ENCODE measurements at places on chromosomes 16 and 17.

GRCh38 chr16:14070877-14071575, at the start of gene MRTFB:
TSS of gene MRTFB (plus strand) at chr16:14071319. CDS start at chr16:14140607, 69,288 bp downstream.
- peak; percentile 58 for DNase-seq

GRCh38 chr17:40532520-40533253, 31.3 kb upstream of the TNS4 start:
- DNase-seq, result no peak

- DNase-seq, result no peak
Observed at GRCh38 chr17:40453881-40454612, 10.8 kb downstream of the IGFBP4 start.

- DNase-seq, result no peak
Observed at GRCh38 chr17:70251706-70252105, 82.4 kb downstream of the KCNJ2 start.

DNA sequence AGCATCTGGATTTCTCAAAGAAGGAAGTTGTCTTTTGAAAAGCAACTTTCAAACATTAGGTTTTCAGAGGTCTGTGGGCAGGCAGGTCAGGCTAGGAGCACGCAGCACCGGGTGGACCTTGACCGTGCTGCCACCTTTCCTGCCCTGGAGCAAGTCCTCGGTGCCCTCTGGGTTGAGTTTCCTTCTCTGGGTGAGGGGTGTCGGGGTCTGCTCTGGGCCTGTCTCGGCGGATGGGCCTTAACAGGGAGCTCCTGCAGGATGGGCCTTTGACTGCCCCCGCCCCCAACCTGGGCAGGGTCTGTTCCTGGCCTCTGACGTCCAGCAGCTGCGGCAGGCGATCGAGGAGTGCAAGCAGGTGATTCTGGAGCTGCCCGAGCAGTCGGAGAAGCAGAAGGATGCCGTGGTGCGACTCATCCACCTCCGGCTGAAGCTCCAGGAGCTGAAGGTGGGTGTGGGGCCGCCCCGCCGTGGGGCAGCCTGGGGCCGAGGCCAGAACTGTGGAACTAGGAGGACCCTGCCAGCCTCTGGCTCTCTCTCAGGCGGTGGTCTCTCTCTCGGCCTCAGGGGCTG, 8.7 kb downstream of the DEF8 start:
- no peak for DNase-seq

DNA sequence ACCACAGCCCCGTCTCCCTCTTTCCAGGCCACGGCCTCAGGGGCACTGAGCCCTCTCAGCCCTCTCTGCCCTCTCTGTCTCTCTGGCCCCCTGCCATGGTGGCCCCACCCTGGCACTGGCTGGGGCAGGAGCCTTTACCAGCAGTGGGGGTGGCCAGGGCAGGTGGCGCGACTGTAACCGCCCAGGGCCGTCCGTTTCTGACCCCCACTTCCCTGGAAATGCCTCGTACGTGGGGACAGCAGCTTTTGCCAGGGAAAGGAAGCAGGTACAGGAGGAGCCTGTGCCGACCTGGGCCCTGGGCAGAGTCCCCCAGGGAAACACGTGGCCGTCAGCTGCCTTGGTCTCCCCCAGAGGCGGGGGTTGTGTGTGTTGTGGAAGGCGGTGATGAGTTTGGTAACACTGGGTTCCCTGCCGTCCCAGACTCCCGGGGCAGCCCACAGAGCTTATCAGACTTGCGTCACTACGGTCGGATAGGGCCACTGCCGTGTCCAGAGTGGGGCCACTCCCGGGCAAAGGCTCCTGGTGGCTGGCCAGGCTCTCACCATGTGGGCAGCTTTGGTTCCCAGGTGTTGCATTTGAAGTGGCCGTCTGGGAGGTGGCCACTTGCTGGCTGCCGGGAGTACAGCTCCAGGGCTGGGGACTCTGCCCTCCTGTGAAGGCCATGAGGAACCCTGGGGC, 249.3 kb upstream of the CIBAR2 start:
- no peak for DNase-seq

DNA sequence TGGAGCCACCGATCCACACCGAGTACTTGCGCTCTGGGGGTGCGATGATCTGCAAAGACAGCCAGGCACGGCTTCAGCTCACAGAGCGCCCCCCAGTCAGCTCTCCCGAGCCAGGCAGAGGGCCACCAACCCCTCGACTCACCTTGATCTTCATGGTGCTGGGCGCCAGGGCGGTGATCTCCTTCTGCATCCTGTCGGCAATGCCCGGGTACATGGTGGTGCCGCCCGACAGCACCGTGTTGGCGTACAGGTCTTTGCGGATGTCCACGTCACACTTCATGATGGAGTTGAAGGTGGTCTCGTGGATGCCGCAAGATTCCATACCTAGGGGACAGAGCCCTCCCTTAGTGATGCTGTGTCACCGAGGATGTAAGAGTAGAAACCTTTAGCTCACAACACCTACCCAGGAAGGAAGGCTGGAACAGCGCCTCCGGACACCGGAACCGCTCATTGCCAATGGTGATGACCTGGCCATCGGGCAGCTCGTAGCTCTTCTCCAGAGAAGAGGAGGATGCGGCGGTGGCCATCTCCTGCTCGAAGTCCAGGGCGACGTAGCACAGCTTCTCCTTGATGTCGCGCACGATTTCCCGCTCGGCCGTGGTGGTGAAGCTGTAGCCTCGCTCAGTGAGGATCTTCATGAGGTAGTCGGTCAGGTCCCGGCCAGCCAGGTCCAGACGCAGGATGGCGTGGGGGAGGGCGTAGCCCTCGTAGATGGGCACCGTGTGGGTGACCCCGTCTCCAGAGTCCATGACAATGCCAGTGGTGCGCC, 1.6 kb downstream of the ACTG1 start:
- no peak for DNase-seq

GRCh38 chr17:44543213-44543904, 13.9 kb upstream of the FZD2 start:
- no peak for DNase-seq

DNA sequence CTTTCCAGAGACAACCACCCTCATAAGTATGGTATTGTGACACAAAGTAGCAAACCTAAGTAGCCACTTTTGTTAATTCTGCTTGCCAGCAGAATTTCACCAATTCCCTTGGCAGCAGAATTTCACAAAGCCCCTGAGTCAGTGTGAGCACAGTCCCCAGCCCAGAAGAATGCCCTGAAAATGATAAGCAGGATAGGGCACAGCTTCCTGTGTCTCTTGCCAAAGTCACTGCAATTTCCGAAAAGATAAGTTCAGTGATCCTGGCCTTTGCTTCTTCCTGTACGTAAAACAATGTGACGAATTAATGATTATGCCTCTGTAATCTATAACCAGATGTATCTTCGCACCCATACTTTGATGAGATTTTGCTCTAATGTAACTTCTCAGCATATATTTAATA, 16.0 kb upstream of the WIPF2 start:
- no peak for DNase-seq

DNA sequence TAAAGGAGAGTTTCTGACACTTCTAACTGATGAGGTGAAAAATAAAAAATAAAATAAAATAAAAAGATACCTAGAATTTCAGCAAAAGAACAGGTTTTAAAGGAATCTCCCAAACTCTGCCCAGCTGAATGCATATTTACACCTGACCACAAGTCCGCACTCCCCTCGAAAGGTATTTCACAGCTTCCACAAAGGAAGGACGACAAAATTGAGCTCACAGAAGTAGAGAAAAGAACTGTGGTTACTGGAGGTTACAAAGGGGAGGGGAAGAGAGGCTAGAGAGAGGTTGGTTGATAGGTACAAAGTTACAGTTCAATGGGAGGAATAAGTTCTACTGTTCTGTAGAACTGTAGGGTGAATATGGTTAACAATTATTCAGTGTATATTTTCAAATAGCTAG, 5.0 kb downstream of the LITAF start:
- no peak for DNase-seq

GRCh38 chr17:81187120-81187519, 21.1 kb upstream of the AATK start:
- DNase-seq, result no peak

GRCh38 chr17:8835631-8836364, 31.7 kb downstream of the PIK3R6 start:
- DNase-seq, result no peak

DNA sequence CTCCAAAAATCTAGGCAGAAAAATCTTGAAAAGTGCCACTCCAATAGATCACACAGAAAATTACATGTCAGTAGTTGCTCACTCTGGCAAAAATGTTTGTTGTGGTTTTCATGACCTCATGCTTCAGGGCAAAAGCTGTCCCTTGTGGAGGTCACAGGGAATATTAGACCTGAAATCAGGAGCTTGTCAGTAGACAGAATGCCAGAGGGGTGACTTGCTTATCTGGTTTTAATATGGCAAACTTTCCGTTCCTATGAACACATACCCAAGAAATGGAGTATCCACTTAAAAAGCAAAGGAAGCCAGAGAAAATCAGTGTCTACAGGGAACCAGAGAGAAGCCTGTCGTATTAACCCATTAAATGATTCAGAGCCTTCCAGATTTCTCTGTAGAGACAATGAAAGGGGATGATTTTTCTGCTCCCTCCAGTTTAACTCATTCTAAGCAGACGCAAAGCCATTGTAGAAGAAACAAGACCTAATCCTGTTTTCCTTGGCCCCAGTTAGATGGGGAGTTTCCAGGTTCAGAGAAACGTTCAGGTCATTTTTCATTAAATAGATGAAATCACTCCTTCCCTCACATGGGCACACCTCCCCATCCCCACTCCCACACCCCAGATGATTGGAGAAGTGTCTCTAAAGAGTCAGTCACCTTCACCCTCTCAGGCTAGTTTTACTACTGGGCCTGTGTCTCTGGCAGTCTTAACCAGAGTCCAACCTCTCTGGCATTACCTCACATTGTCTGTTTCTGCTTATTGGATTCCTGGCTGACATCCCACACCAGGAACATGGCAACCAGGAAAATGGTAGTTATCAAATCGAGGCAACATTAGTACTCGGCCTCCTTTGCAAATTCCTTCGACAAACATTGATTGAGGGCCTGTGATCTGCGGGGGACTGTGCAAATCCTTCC, 6.0 kb downstream of the SOX9 start:
- no peak for DNase-seq

DNA sequence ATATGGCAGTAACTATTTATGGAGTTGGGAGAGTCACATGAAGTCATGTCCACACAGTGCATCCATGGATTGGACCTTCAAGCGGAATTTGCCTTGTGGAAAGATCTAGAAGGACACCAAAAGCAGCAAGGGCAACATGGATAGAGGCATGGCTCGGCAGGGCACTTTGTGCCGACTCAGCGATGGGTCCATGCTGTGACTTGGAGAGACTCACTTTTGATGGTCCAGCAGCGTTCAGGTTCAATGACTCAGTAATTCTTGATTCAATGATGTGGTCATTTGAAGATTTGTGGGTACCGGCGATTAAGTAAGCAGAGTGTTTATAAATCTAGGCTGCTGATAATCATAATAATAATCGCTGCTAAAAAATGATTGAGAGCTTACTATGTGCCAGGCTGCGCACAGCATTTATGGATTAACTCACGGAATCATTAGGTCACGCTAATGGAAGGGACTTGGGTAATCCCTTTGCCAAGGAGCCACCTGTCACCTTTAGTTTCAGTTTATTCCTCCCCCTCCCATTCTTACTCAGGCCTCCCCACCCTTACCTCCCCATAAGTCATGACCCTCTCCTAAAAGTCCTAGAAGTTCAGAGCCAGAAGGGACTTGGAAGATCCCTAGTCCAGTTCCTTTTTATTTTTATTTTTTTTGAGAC, 127.5 kb upstream of the CRHR1 start:
- no peak for DNase-seq

DNA sequence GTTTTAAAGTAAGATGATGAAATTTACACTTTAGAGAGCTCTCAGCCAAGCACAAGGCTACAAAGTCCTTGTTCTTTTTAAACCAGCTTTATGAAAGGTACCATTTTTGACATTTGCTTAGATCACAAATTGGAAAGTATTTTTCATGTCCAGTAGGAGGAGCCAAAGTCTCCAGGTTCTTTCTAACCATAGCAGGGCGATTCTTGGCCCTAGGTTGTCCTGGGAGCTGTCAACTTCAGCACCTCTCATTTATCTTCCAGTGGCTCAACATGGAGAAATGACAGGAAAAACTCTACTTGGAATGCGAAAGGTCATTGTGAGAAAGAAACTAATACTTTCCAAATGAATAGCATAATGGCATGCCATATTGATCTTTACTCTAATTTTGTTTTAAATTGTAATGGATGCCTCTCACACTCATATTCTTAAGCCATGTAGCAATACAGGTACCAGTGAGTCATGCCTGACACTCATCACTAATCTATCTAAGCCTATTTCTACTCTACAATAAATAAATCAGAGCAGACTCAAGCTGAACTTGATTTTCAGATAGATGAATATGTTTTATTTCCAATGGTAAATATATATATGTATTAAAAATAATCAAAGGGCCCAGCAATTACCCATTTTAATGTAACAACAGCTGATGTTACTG, 919.1 kb upstream of the EEF2KMT start:
- DNase-seq, result no peak

DNA sequence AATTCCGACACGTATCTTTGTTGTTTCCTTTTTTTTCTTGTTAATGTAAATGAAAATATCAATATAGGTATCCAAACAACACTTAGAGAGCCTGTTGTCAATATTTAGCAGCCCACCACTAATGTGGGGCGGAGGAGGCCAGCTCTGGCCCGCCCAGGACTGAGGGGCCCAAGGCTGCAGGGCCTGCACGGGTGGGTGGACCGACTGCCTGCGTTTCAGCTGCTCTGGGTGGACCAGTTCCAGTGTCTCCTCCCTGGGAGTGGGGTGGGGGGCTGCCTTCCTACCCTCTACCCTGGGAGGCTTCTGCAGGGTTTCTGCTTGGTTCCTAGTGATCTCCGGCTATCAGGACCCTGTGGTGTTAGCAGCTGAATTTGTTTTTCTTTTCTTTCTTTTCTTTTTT, 15.9 kb upstream of the ADGRG1 start:
- DNase-seq, result no peak

- DNase-seq, result no peak
Observed at GRCh38 chr16:6682142-6682811, 650.4 kb upstream of the RBFOX1 start.

GRCh38 chr17:29616300-29617048, 6.2 kb downstream of the CORO6 start:
- DNase-seq, result no peak

DNA sequence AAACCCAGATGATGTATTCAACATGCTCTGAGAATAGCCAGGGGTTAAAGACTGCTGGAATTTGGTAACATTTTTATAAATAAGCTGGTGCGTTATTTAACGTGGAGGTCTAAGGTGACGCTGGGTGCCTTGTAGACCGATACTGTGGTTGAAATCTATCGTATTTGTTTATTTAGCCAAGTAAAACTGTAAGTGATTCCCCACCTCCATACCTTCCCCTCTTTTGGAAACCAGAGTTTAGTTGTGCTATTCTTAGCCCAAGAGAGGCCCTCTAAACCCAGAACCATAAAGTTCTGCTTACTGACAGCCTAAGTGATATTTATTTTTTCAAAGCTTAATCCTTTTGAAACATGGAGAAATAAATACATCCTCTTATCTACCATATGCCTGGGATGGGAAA, 744.5 kb downstream of the WWOX start:
- no peak for DNase-seq

- DNase-seq, result no peak
Observed at GRCh38 chr17:68924793-68925720, 30.1 kb downstream of the ABCA8 start.

- no peak for DNase-seq
Observed at GRCh38 chr17:8413328-8413727, 15.7 kb upstream of the RNF222 start.

- DNase-seq, result no peak
Observed at GRCh38 chr16:79764415-79765110, 164.0 kb upstream of the MAF start.
